ENCODE measurements at places on chromosomes 7 and 10. TPM values are rescaled to one million over a fixed set of nuclear protein-coding genes. Genes with fewer than 3 reads are reported as not detected.

GNGT1 gene
- total RNA-seq = not detected

PRKCQ gene
- 0.51 TPM for total RNA-seq

MYH16 gene
- total RNA-seq = not detected

GPR85 gene
- 0.17 TPM for total RNA-seq

CYP2W1 gene
- total RNA-seq = 20.8 TPM

IKZF1 gene
- 5.1 TPM for total RNA-seq

NYAP1 gene
- total RNA-seq = 0.62 TPM

LIPN gene
- total RNA-seq = 34.3 TPM

- DNase-seq = no peak
- H3K27me3 ChIP-seq = no peaks in the 10 kb centered on the region
- no peaks in the 10 kb centered on the region for H3K4me1 ChIP-seq
- H3K4me3 ChIP-seq = no peak overlapping the region
These were observed 151.8 kb downstream of the WNT2 start for GRCh38 chr7:117171106-117171505.

DNA sequence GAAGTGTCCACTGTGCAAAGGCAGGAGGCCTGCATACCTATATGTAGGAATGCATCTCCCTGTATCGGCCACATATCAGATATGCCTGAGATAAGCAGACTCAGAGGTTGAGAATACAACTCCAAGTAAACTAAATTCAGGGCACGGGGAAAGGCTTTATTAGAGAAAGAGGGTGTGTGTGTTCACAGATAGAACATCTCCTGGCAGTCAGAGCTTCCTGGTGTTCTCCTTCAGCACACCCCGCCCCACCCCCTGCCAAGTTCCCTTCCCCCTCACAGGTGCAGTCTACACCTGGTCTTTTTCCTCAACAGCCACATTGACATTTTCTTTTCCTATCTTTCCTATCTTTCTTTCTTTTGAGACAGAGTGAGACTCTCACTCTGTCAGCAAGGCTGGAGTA is 17.1 kb downstream of the GBX1 start:
- H3K36me3 ChIP-seq = peaks cover 4% of the 10 kb centered on the region
- peaks cover 7% of the 10 kb centered on the region for H3K4me1 ChIP-seq
- H3K27ac ChIP-seq = no peak overlapping the region
- DNase-seq = no peak

- DNase-seq = no peak
- no peak overlapping the region for H3K4me3 ChIP-seq
- no peaks in the 10 kb centered on the region for H3K27me3 ChIP-seq
- H3K27ac ChIP-seq = no peak overlapping the region
These were observed 326.8 kb upstream of the POT1 start for GRCh38 chr7:125256446-125256845.

- no peaks in the 10 kb centered on the region for H3K27me3 ChIP-seq
- DNase-seq = peak; percentile 44
- H3K27ac ChIP-seq = no peak overlapping the region
- H3K36me3 ChIP-seq = peaks cover 7% of the 10 kb centered on the region
- H3K4me3 ChIP-seq = no peak overlapping the region
These were observed 143.4 kb downstream of the TCF7L2 start for GRCh38 chr10:113093188-113094113.

- no peaks in the 10 kb centered on the region for H3K27me3 ChIP-seq
- no peaks in the 10 kb centered on the region for H3K36me3 ChIP-seq
- H3K4me3 ChIP-seq = no peak overlapping the region
- no peak overlapping the region for H3K27ac ChIP-seq
- peaks cover 12% of the 10 kb centered on the region for H3K4me1 ChIP-seq
These were observed 1.8 kb downstream of the PON3 start for GRCh38 chr7:95394370-95394769.

DNA sequence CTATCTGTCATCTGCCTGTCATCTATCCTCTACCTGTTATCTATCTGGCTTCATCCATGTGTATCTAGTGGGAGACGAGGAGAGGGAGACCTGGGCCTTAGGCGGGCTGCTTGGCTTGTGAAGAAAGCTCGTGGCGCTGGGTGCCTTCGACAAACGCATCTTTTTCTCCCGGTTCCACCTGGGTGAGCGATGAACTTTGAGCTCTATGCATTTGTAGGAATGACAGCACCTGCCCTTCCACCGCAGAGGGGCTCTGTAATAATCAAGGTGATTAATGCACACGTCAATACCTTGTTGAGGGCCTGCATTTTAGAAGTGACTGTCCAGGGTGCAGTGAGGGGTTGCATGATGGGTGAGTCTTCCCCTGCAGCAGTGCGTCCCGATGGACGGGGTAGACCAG is 2.6 kb upstream of the VIPR2 start:
- H3K27me3 ChIP-seq = peaks cover 44% of the 10 kb centered on the region
- H3K4me1 ChIP-seq = peaks cover 22% of the 10 kb centered on the region
- no peak for DNase-seq
- no peaks in the 10 kb centered on the region for H3K36me3 ChIP-seq

- H3K4me1 ChIP-seq = no peaks in the 10 kb centered on the region
- DNase-seq = no peak
- H3K4me3 ChIP-seq = no peak overlapping the region
- no peaks in the 10 kb centered on the region for H3K27me3 ChIP-seq
These were observed 585.2 kb upstream of the CELF2 start for GRCh38 chr10:10432296-10433035.

GRCh38 chr10:104043854-104044253 is 41.8 kb downstream of the COL17A1 start:
- H3K27me3 ChIP-seq = no peaks in the 10 kb centered on the region
- H3K4me1 ChIP-seq = peaks cover under 1% of the 10 kb centered on the region
- H3K36me3 ChIP-seq = peaks cover 17% of the 10 kb centered on the region
- no peak overlapping the region for H3K4me3 ChIP-seq
- no peak for DNase-seq

GRCh38 chr7:155191137-155191536 is 106.5 kb upstream of the INSIG1 start:
- no peak for DNase-seq
- peaks cover 4% of the 10 kb centered on the region for H3K4me1 ChIP-seq
- no peaks in the 10 kb centered on the region for H3K36me3 ChIP-seq
- peaks cover 21% of the 10 kb centered on the region for H3K27me3 ChIP-seq

DNA sequence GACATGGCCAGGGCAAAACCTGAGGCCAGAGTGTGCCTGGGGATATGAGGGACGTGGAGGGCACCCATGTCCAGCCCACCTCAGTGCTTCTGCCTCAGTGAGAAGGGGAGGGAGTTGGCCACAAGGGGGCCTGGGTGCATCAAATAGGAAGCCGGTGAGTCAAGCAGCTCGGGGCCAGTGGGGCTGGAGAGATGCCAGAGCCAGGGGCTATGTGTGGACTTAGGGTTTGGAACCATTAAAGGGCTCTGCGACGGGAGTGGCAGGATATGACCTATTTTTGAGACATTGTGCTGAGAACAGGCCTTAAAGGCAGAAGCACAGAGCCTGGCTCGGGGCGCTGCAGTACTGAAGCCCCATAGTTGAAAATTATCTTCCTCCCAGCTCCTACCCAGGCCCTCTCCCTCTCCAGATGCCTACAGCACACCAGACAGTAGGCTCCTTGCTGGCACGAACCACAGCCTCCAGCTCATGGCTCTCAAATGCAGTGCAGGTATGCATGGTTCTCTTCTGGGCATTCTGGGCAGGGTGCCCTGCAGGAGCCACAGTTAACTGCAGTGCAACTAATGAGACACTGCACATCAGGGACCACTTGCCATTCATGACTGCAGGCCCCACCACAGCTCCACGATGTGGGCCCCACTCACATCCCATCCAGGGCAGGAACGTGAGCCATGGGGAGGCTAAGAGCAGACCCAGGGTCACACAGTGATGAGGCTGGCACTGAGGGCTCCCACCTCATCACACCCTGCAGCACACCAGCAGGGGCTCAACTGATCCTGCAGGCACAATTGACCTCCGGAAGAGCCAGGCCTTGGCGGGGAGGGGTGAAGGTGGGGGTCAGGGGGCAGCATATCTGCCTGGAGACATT is 7.2 kb upstream of the PGAM2 start:
- H3K27me3 ChIP-seq = no peaks in the 10 kb centered on the region
- peaks cover 41% of the 10 kb centered on the region for H3K4me1 ChIP-seq
- peaks cover 36% of the 10 kb centered on the region for H3K36me3 ChIP-seq

GRCh38 chr10:65846541-65846940 is 1079.3 kb upstream of the LRRTM3 start:
- no peak overlapping the region for H3K4me3 ChIP-seq
- H3K36me3 ChIP-seq = no peaks in the 10 kb centered on the region
- no peaks in the 10 kb centered on the region for H3K27me3 ChIP-seq
- no peaks in the 10 kb centered on the region for H3K4me1 ChIP-seq
- no peak for DNase-seq
- no peak overlapping the region for H3K27ac ChIP-seq

- H3K4me1 ChIP-seq = peaks cover 25% of the 10 kb centered on the region
- H3K27ac ChIP-seq = no peak overlapping the region
These were observed 35.1 kb upstream of the AKR1C2 start for GRCh38 chr10:5038733-5039132.

- H3K4me1 ChIP-seq = no peaks in the 10 kb centered on the region
- H3K4me3 ChIP-seq = no peak overlapping the region
- no peak overlapping the region for H3K27ac ChIP-seq
- no peaks in the 10 kb centered on the region for H3K36me3 ChIP-seq
- no peaks in the 10 kb centered on the region for H3K27me3 ChIP-seq
- DNase-seq = no peak
These were observed 254.8 kb downstream of the HGF start for GRCh38 chr7:81515009-81515408.

DNA sequence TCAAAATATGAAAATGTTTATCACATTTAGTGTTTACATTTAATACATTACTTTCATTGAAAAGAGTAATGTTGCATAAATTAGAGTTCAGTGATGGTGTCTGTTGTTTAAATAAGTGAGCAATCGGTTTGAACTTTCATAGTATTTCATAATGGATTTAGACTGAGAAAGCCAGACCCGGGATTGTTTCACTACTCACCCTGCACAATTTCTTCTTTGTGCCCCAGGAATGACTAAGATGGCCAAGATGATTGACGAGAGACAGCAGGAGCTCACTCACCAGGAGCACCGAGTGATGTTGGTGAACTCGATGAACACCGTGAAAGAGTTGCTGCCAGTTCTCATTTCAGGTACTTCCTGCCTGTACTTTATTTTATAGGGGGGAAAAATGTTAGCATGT is 74.6 kb downstream of the VCL start:
- no peaks in the 10 kb centered on the region for H3K27me3 ChIP-seq
- H3K27ac ChIP-seq = no peak overlapping the region
- DNase-seq = no peak
- peaks cover 39% of the 10 kb centered on the region for H3K36me3 ChIP-seq
- H3K4me3 ChIP-seq = no peak overlapping the region

GRCh38 chr7:155375337-155376277 is 77.9 kb downstream of the INSIG1 start:
- DNase-seq = no peak
- peaks cover 57% of the 10 kb centered on the region for H3K4me1 ChIP-seq
- H3K36me3 ChIP-seq = no peaks in the 10 kb centered on the region
- H3K4me3 ChIP-seq = no peak overlapping the region
- peaks cover 100% of the 10 kb centered on the region for H3K27me3 ChIP-seq

DNA sequence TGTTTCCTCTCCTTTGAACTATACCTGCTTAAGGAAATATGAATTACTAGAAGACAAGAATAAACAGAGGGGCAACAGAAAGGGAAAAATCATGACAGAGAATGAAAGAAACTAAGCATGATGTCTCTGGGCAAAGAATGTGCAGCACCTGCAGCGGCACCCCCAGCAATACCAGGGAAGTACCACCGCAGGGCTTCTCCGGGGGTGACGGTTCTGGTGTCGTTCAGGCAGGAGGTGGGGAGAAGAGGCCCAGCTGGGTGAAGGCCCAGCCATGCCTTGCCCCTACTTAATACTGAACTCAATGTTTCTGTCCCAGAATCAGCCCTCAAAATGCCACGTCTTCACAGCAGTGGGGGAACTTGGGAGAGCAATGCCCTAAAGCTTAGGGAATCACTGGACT is 337.6 kb downstream of the CDC14C start:
- no peaks in the 10 kb centered on the region for H3K36me3 ChIP-seq
- no peaks in the 10 kb centered on the region for H3K27me3 ChIP-seq
- H3K4me3 ChIP-seq = no peak overlapping the region
- DNase-seq = no peak
- no peak overlapping the region for H3K27ac ChIP-seq
- no peaks in the 10 kb centered on the region for H3K4me1 ChIP-seq

GRCh38 chr10:34522546-34522945 is 292.6 kb downstream of the PARD3 start:
- no peak overlapping the region for H3K27ac ChIP-seq
- H3K4me3 ChIP-seq = no peak overlapping the region
- DNase-seq = no peak
- peaks cover 24% of the 10 kb centered on the region for H3K4me1 ChIP-seq

DNA sequence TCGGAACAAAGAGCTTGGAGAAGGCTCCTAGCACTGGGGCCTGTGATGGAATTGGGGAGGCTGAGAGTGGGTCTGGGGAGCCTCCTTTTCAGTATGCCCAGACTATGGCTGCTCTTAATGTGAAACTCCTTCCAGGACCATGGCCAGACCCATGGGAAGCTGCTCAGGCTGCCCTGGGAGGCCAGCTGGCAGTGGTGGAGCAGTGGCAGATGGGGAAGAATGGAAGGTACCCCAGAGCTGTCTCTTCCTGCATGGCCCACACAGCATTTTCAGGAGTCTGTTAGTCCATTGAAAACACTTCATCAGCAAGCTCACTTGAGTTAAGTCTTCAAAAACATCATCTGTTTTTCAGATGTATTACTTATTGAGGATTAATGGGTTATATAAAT is 18.5 kb downstream of the NACAD start:
- H3K27me3 ChIP-seq = no peaks in the 10 kb centered on the region
- peaks cover 5% of the 10 kb centered on the region for H3K4me1 ChIP-seq
- H3K4me3 ChIP-seq = no peak overlapping the region
- H3K27ac ChIP-seq = no peak overlapping the region
- H3K36me3 ChIP-seq = peaks cover 92% of the 10 kb centered on the region

GRCh38 chr7:22909917-22910316 is 87.3 kb upstream of the TOMM7 start:
- no peak overlapping the region for H3K27ac ChIP-seq
- no peaks in the 10 kb centered on the region for H3K4me1 ChIP-seq
- no peak overlapping the region for H3K4me3 ChIP-seq
- no peaks in the 10 kb centered on the region for H3K36me3 ChIP-seq
- no peaks in the 10 kb centered on the region for H3K27me3 ChIP-seq

GRCh38 chr7:47503281-47503680 is 78.6 kb downstream of the TNS3 start:
- no peaks in the 10 kb centered on the region for H3K36me3 ChIP-seq
- no peak overlapping the region for H3K27ac ChIP-seq
- no peaks in the 10 kb centered on the region for H3K27me3 ChIP-seq
- no peak overlapping the region for H3K4me3 ChIP-seq
- H3K4me1 ChIP-seq = peaks cover 15% of the 10 kb centered on the region
- DNase-seq = no peak

DNA sequence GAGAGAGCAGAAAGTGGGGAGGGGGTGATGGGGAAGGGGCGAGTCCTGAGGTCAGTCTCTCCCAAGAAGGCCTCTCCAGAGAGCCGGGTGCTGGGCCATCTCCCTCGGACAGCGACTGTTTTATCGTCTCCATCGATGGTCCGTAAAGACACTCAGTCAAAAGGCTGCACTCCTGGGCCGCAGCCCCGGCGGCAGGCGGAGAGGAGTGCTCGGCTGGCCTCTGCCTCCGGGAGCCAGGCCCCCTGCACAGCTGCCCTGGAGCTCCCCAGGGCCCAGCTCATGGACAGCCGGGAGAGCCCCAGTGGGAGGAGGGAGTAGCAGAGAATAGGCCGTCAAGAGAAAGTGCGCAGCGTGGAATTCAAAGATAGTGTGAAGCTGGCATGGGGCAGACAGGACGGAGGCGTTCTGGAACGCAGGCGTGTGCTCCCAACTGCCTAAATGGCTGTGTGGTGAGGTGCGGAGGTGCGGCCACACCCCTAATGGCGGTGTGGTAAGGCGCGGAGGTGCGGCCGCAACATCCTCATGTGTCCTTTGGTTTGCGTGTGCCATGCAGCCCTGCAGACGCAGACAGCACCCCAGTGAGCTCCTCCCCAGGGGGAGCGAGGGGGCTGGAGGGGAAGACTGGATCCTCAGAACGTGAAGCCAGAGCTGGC is 477.5 kb upstream of the FOXK1 start:
- peaks cover 4% of the 10 kb centered on the region for H3K4me1 ChIP-seq
- H3K27me3 ChIP-seq = no peaks in the 10 kb centered on the region
- H3K4me3 ChIP-seq = no peak overlapping the region
- DNase-seq = no peak
- no peaks in the 10 kb centered on the region for H3K36me3 ChIP-seq

All from suprapubic skin (tissue), 4 donors.